GM19239 (cell line): ENCODE measurements at places on chromosomes 7 and 10.

- no peak for DNase-seq
Observed at GRCh38 chr7:47293884-47294555, 287.9 kb downstream of the TNS3 start.

GRCh38 chr10:119812684-119813083 lies 60.0 kb downstream of the MCMBP start:
- DNase-seq, result no peak

DNA sequence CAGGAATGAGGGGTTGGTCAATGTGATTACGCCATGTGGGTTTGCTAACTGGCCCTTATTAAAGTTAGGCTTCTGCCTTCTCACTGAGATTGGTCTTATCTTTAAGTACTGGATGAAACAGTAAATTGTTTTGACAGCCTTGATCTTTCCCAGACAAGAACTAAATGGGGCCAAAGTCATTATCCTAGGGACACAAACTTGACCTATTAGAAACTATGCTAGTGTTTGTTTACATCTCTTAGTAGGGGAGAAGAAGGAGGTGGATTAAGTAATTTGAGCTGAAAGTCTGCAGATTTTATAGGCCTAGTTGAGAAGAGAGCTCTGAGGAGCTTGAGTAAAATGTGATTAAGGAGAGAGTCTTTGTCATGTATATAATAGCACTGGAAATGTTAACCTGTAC lies 386.9 kb downstream of the HTR7 start:
- no peak for DNase-seq

- no peak for DNase-seq
Observed at GRCh38 chr10:112710528-112710927, 239.5 kb upstream of the TCF7L2 start.

DNA sequence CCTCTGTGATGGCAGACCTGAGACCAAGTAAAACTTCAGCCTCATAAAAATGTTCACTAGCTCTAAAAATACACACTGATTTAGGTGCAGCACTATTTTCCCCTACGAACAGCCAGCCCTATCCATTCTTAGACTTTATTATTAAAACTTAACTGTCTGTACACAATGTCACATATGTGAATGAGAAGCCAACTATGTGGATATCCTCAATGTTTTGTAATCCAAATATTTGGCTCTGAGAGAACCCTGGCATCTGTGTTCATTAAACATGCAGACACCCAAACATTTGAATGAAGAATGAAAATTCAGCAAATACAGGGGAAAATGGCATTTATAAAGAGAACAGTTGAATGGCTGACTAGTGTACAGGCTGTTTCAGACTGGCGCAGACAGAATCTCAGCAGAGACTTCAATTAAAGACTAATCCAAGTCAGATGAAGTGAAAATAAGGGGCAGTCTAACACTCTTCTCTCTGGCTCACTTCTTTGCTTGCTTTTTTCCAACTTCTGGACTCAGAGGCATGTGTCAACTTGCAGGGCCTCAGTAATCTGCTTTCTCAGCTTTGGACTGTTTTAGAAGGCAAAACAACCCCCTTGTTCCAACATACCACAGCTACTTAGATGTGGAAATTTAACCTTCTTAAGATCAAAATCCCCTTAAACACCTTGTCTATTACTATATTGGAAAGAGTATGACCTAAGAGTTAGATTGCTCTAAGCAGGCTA lies 47.4 kb upstream of the FAM180A start:
- no peak for DNase-seq

- peak; percentile 17 for DNase-seq
Observed at GRCh38 chr10:113169853-113170460, 219.9 kb downstream of the TCF7L2 start.

GRCh38 chr7:96645084-96645483 lies 64.6 kb downstream of the SEM1 start:
- DNase-seq, result no peak

DNA sequence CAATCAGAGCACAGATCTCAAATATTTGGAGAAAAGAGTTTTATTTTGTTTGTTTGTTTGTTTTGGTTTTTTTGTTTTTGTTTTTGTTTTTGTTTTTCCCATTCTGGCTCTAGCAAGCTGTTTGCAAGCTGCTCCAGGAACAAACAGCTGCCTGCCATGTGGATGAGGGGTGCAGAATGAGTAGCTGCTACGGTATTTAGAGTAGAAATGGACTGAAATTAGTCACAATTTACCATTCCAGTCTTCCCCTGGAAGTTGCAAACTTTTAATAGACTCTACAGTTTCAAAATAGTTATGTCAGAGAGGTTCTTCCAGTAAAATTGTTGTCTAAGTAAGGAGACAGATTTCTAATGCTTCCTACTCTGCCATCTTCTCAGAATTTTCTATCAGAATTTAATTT lies 27.1 kb upstream of the TAS2R16 start:
- DNase-seq, result no peak

GRCh38 chr10:36344240-36345174 lies 702.4 kb upstream of the FZD8 start:
- DNase-seq, result no peak

GRCh38 chr7:28330384-28331070 lies 81.8 kb upstream of the CREB5 start:
- no peak for DNase-seq

- DNase-seq, result no peak
Observed at GRCh38 chr10:94363251-94363565, 469 bp upstream of the NOC3L start.

DNA sequence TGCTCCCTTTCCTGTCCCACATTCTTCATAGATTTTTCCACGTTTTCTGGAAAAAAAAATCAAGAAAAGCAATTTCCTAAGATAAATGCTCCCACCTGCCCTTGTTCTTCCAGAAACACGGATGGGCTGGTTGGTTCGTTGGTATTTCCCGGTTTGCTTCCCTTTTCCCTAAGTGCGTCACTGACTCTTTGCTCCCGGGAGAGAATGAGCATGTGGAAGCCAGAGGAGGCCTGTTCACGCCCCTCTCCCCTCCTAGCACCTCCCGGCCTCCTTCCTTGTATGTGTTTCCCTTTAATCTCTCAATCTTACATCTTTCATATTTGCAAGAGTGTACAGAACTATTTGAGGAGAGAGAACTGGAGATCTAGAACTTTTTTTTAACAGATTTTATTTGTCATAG lies 442.0 kb downstream of the GFRA1 start:
- no peak for DNase-seq

GRCh38 chr10:129328546-129328945 lies 138.5 kb upstream of the MGMT start:
- no peak for DNase-seq

DNA sequence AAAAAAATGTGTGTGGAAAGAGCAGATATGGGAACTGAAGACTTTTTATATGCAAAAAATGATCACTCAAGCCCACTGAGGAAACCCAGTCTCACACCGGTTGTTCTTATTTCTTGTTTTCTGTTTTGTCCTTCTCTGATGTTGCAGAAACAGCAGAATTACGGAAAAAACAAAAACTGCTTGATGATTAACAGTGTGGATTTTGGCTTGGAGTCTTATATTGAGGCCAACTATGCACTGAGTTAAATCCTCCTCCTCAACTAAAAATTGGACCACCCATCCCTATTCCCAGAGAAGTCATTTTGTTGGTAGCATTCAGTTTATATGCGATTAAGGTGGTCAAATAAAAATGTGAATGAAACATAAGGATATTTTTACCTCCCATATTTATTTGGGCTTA lies 246.1 kb downstream of the LRMDA start:
- DNase-seq, result no peak

DNA sequence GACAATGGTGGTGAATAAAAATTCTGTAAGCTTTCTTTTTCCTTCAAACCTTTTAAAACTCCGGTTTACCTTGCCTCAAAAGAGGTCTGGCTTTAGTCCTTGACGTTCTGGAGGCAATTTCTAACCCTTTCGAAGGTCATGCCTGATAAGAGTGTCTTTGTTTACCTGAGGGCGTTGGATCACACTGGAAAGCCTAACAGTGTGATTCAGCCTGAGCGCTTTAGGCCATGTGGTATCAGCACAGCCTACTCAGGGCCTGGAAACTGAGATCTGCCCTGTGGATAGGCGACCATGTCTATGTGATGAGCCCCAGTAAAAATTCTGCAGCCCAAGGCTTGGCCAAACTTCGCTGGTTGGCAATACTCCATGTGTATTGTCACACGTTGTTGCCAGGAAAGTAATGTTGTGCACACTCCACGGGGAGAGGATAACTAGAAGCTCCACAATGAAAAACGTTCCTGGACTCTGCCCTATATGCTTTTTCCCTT lies 10.7 kb downstream of the CCDC6 start:
- DNase-seq, result no peak

DNA sequence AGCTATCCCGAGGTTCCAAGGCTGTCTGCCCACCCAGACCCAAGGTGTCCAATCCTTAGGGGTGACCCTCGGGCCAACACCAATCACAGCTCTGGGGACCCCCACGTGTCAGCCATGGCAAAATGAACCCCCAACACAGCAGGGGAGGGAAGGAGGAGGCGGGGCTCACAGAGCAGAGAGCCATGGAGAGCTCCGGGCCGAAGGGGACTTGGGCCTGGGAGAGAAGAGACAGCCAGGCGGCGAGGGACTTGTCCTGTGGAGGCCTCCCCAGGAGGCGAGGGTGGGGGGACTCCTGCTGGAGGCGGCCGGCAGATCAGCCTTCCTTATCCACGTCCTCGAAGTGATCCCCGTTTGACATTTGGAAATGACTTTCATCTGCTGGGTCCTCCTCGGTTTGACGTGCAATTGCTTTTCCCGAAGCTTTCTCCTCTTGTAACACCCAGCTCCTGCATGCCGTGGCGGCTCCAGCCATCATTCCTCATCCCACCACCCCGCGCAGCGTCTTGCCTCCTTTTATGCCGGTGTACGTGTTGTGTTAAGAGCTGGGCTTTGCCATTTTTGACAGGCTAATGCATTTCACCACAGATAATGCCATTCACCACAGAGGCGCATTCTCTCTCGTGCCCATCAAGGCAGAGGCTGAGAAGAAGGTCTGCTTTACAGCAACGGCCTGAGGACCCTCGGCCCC lies 337.4 kb downstream of the DNAJB6 start:
- no peak for DNase-seq

GRCh38 chr7:54354436-54354835 lies 187.7 kb upstream of the VSTM2A start:
- no peak for DNase-seq

- DNase-seq, result no peak
Observed at GRCh38 chr7:130371046-130371445, 9.2 kb upstream of the CPA1 start.

DNA sequence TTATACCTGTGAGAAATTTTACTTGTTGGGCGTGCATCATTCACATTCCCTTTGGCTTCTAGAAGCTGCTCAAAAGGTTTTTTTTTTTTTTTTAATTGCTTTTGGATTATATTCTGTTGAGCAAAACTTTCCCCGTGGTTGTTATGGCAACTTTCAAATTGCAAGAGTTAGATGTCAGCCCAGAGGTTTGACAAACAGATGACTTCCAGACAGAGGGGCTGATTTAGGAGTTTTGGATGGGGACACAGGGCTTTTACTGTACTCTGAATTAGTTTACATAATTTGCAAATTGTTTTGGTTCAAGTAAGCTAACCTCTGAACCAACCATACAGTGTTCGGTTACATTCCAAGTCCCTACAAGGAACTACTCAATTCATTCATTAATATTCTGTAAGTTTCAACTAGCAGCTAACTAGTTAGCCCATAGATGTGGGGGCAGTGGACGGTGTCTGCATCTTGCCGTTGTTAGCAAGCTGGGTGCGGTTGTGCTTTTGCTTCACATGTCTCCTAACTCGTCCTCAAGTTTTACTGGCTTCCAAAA lies 66.4 kb upstream of the JAZF1 start:
- no peak for DNase-seq

DNA sequence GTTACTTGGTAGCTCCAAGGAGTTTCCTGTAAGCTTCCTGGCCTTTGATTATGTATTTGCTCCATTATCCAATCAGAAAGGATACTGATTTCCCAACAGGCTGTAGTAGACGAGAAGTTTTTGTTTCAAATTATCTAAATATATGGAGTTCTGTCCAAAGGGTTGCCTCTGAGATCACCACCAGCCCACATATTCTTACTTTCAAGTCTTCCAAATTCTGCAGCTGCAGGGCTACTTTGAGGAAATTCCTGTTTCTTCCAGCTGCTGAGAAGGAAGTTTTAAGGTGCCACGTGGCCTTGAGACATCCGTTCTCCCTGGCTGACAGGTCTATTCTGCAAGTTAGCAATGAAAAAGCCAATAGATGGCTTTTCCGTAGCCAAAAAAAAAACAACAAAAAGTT lies 286.0 kb downstream of the TWIST1 start:
- no peak for DNase-seq

DNA sequence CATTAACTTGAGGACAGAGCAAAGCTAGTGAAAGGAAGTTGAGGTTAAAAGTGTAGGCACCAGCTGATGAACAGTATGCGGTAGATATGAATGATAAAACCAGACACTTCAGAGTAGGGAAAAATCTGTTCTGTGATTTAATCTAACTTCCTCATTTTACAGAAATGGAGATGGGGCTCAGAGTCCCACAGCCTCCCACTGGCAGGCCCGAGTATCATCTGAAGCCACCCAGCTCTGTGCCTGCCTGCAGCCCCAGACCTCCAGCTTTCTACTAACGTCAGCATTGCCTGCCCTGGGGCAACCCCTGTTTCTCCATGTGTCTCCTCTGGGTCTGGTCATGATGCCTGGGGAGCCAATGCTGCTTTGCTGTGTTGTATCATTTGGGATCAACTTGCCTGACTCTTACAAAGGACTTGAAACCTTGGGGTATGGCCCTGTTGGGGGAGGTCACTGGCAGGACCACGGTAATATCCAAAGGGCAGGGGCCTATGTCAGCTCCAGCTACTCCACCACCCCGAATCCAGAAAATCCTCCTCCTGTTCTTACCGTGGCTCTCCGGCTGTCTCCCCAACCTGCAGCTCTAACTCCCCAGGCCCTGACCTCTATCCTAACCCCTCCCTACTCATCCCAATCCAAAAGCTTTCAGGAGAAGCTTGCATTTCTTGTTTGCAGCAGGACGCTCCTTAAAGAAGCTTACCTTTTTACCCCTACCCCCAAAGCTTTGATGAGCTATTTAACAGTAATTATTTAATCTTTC lies 56.2 kb upstream of the NPY start:
- DNase-seq, result peak; percentile 12

GRCh38 chr7:159078193-159078910 lies 66.3 kb downstream of the VIPR2 start:
- no peak for DNase-seq

DNA sequence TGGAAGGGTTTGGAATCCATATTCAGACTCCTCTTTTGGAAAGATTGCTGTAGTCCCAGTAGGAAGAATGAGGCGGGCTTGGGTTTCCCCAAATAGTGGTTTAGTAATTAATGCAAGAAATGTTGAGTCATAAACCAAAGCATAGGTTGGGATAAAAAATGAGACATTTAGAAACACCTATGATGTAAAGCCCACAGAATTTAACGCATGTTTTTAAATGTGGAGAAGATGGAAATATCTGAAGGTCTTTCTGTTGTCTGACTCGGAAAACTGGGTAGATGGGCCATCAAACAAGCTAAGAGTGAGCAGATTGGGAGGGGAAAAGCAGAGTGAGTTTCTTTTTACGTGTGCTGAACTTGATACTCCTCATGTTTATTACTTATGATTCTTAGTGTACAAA lies 62.2 kb downstream of the LANCL2 start:
- DNase-seq, result no peak

GRCh38 chr10:58593008-58593407 lies 80.3 kb downstream of the BICC1 start:
- no peak for DNase-seq

- no peak for DNase-seq
Observed at GRCh38 chr10:80518807-80519360, 18.8 kb upstream of the SH2D4B start.

- peak; percentile 41 for DNase-seq
Observed at GRCh38 chr10:60731134-60731885, 47.0 kb upstream of the CDK1 start.

GRCh38 chr7:48088559-48089045 lies 463 bp upstream of the UPP1 start:
- no peak for DNase-seq
